ENCODE measurements at places on chromosomes 4 and X. TPM values are rescaled to one million over a fixed set of nuclear protein-coding genes. Genes with fewer than 3 reads are reported as not detected.

Gene MAGEE1
- 2.8 TPM for total RNA-seq

Gene JAKMIP1
- total RNA-seq = 44.4 TPM

Gene PCDH10
- total RNA-seq = not detected

Gene NOP14
- total RNA-seq = 34.1 TPM

Gene GPR173
- total RNA-seq = not detected

Gene PRR27
- total RNA-seq = not detected

Gene SMIM9
- not detected for total RNA-seq
